ENCODE measurements at places on chromosomes 7 and 10.

- no peak for DNase-seq
Observed at GRCh38 chr10:51224671-51225161, 150.4 kb downstream of the PRKG1 start.

DNA sequence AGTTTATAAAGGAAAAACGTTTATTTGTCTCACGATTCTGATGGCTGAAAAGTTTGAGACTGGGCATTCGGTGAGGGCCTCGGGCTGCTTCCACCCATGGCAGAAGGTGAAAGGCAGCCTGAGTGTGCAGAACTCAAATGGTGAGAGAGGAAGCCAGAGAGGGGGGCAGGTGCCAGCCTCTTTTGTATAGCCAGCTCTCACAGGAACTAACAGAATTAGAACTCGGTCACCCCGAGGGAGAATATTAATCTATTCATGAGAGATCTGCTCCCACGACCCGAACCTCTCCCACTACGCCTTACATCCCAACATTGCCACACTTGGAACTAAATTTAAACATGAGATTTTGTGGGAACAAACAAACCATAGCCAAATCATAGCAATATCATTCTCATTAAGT is 112.6 kb downstream of the ZPBP start:
- DNase-seq, result no peak

- no peak for DNase-seq
Observed at GRCh38 chr10:15718694-15719048, 1.1 kb downstream of the ITGA8 start.

- DNase-seq, result no peak
Observed at GRCh38 chr7:28619256-28619655, 206.9 kb downstream of the CREB5 start.

- DNase-seq, result no peak
Observed at GRCh38 chr7:6179620-6180343, 92.6 kb downstream of the CYTH3 start.

DNA sequence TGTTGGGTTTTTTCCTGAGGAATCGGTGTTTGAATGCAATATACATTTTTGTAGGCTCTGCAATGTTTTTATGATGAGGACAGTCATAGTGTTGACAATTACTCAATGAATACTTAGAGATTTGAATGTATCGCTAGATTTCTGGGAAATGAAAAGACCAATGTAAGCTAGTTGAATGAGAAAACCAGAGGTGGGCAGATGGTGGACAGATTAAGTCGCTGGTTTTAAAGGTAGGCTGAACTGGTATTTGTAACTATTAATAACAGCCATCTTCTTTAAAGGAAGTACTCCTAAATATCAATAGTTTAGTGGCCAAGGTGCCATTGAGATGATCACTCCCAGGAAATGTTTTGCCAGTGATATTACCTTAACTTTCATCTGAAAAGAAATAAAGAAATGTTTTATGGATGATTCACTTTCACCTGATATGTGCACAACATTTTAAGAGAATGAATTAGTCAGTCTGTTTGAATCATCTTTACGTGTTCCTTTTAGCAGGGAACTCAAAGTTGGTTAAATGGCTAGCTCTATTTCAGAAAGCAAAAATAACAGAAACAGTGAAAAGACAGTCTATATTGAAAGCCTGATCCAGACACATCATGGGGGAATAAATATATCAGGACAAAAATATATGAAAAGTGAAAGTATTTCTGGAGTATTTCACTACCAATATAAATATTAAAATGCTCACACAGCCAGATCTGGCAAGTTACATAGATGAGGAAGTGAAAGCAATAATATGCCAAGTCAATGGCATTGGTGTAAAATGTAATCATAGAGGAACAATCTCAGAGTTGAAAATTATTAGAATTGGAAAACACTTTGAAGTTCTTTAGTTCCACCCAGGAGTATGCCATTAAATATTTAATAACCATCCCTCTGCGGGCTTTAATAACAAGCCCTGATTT is 20.7 kb downstream of the MET start:
- no peak for DNase-seq

DNA sequence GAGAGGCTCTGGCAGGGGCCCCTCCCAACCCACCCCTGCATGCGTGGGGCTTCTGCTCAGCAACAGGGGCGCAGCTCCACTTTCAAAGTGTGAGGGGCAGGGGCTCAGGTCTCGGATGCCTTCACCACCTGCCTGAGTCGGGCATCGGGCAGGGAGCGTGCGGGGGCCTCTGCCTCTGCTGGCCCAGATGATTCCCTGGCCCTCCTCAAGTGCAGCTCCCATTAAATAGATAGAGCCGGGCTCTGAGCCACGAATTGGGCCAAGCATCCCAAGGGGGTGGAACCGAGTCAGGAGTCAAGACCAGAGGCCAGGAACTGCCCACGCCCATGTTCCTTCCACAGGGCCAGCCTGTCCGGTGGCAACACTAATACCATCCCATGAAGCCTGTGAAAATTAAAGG is 108.9 kb upstream of the FAM20C start:
- no peak for DNase-seq

DNA sequence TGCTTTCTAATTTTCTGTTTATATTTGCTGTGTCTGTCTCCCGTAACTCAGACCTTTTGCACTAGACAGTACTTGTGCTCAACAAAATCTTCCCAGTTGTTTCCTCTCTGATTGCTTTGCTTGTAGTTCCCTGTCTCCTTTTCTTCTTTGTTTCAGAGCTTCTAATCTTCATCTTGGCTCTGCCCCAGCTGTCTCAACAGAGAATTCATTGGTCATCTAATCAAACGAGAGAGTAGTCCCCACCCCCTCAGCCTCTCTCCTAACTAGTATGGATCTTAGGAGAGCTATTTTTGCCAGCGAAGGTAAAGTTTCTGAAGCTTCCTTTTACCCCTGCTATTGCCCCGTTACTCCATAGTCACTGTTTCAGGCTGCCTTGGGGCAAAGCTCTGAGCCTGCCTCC is 32.8 kb downstream of the SLC26A4 start:
- no peak for DNase-seq

- no peak for DNase-seq
Observed at GRCh38 chr7:521221-522070, 1.8 kb upstream of the PDGFA start.

- no peak for DNase-seq
Observed at GRCh38 chr7:36119005-36119706, 33.9 kb upstream of the EEPD1 start.

- no peak for DNase-seq
Observed at GRCh38 chr10:636769-637168, 52.7 kb downstream of the DIP2C start.

GRCh38 chr10:44355630-44356029 is 29.3 kb downstream of the CXCL12 start:
- DNase-seq, result no peak

DNA sequence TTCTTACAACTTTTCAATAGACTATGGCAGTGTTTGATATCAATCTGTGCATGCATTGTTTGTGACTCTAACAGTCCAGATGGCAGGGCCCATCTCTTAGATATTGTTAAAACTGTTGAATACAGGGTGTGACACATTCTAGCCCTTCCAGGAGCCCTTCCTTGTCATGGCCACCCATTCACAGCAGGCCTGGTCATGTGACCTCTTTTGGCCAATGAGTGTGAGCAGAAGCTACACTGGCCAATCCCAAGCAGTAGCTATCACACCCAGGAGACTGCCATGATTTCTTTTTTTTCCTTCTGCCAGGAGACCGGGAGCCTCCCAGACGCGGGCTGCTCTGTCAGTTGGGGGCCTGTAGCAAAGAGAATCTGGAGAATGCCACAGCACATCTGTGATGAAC is 655.4 kb upstream of the MKI67 start:
- DNase-seq, result no peak

GRCh38 chr10:36872702-36873393 is 252.6 kb upstream of the ANKRD30A start:
- DNase-seq, result no peak

DNA sequence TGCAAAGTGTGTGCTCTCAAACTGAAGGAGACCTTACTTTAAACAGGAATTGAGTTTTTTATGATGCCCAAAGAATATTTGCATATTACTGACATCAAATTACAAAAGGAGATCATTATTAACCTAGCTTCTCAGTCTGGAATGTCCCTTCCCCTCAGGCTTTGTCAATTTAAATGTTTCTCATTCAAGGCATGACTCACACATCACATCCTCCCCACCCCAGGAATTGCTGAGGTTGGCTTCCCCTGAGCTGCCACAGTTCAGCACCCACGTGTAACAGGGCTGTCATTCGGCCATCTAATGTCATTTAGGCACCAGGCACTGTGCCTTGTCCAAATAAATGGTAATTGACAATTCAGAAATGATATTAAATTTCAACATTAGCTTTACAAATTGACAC is 305.9 kb upstream of the MGMT start:
- DNase-seq, result no peak

DNA sequence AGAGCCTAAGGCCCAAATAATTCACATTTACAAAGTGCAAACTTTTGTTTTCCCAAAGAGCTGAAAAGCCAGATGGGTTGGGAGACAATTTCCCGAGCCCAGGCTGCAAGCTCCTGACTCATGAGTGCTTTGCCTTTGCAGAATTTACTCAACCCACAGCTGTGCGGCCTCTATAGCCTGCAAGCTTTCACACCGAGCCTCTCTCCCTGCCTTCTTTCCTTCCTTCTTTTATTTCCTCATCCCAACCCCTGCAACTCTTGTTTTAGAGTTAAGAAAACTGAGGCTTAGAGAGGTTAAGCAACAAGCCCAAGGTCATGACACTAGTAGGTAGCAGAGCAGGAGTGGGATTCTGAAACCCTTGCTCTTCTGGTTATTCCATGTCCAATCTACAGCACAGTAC is 203.0 kb upstream of the GPR26 start:
- DNase-seq, result no peak

- no peak for DNase-seq
Observed at GRCh38 chr7:10802011-10802410, 171.7 kb upstream of the PHF14 start.

GRCh38 chr10:21464134-21464533 is 61.3 kb downstream of the SKIDA1 start:
- DNase-seq, result no peak
